ENCODE measurements at places on chromosomes 6 and 20.

GRCh38 chr20:46618316-46619100 lies 32.8 kb downstream of the SLC13A3 start:
- no peak for DNase-seq

DNA sequence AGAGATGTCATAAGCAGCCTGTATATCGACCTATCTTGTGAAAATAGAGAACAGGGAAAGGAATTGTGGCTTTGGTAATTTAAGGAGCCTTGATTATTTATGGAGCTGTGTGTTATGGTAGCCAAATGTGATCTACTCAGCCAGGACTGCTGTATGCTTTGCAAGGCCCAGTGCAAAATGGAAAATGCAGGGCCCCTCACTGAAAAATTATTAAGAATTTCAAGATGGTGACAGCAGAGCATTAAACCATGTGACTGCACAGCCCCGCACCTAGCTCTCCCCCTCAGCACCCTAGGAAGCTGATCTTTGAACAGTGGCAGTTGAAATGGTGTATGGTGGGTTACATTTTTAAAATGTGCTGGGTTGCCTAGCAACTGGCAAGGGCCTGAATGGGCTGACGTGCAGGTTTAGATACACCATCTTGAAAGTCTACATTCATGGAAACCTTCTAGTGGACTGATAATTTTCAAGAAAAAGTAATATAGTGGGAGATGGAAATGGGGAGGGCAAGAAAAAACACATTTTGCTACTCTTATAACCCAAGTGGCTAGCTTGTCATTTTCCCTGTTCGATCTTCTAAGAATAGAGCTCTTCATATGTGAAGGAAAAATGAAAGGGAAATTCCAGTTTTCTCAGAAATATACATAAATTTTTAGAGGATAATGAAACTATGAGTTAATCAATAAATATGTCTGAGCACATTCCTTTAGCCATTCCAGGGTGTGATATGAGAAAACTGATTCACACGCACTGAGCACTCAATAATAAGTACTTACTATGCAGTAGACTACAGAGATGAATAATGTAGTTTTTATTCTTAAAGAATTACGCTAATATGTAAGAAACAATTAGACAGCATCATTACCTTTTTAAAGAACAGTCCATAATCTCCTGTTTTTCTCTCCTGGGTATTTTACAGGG lies 208.0 kb downstream of the ARHGAP18 start:
- no peak for DNase-seq

GRCh38 chr20:11716239-11716944 lies 201.3 kb upstream of the BTBD3 start:
- DNase-seq: no peak

DNA sequence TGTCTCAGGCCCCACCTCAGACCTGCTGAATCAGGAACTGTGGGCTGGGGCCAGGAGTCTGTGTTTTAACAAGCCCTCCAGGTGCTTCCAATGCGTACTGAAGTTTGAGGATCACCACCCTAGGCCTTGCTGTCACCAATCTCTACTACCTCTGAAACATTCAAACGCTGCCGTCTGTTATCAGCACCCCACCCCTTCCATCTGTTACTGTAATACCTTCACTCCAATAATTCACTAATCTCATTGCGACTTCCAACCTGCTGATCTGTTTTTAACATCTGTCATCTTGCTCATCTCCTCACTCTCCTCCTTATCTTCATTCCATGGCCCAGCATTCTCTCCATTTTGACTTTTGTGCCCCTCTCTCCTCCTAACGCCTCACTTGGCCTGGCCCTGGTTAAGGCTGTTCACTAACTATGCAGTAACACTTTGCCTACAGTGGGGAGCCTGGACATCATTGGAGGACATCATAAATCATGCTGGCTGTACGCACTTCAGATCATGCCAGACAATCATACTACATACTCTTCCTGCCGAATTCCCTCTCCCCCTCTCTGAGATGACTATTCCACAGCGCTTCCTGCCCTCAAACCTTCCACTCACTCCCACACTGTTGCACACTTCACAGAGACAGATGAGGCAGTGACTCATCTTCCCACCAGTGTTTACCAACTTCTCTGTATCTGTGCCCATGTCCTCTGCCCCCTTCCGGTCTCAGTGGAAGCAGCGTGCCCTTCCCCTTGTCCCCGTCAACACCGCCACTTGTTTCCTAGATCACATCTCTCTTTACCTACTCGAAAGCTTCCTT lies 3.0 kb upstream of the GUCA1B start:
- no peak for DNase-seq

GRCh38 chr6:38973178-38974057 lies 75.2 kb upstream of the GLP1R start:
- DNase-seq: no peak

DNA sequence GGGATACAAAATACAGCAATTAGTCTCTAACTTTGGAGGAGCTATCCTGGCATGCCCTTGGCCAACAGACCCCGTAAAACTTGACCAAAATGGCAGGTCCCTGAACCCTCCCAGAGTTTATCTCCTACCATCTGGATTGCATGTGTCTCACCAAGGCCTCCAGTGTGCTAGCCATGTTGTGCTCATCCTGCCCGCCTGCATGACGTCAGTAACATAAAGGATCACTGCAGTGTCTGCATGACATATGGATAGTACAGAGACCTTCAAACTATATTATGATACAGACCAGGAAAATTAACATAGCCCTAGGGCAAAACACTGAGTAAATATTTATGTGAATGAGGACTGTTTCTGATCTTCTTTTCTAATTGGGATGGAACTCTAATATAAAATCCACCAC lies 25.3 kb downstream of the CPXM1 start:
- DNase-seq: no peak

GRCh38 chr20:40868551-40869217 lies 159.9 kb upstream of the TOP1 start:
- no peak for DNase-seq

GRCh38 chr6:35757456-35758123 lies 18.8 kb upstream of the CLPSL2 start:
- no peak for DNase-seq

DNA sequence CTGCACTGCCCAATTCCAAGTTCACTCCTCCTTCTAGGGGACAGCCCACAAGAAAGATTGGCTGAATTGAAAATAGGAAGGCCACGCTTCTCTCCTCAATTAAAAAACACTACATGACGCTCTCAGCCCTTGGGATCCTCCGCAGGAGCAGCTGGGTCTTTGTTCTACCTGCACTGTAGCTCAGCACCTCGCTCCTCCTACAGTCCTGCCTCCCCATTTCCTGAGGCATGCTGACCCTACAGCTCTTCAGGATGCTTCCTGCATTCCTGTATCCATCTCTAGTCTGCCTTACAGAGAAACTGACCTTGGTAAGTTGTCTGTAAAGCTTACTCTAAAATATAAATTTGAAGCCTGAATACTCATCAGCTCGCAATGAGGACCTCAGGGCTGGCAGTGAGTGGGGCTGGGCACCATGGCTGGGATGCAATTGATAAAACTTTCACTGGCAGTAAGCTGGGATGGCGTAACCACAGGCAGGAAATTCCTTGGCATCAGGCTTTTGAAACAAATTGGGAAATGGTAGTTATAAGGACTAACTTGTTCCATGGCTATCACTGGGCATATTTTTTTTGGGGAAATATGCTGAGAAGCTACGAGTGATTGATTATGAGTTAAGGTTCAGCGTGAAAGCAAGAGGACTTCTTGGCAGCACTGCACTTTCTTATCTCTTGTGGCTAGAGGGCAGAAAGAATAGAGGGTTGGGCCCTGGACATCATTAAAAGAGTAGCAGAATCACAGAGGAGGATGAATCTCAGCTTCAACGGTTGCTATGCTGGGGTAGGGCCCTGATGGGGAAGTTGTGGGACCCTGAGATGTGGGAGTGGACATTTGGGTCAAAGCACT lies 11.7 kb upstream of the SIRPB1 start:
- no peak for DNase-seq

DNA sequence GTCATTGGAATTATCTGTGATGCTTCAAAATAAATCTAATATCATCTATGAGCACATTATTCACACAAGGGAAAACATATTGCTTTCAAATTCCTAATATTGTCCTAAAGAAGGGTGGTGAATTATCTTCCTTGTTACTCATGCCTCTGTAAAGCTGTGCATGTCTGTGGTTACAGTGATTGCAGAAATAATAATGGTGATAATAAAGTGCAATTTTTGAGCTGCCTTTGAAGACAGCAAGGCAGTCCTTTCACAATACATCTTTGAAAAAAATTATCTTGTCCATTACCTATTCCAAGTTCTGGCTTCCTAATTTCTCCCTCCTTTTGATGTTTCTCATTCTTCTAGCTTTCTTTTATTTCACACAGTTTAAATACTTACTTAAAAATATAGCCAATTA lies 442.1 kb upstream of the EYS start:
- DNase-seq: no peak

DNA sequence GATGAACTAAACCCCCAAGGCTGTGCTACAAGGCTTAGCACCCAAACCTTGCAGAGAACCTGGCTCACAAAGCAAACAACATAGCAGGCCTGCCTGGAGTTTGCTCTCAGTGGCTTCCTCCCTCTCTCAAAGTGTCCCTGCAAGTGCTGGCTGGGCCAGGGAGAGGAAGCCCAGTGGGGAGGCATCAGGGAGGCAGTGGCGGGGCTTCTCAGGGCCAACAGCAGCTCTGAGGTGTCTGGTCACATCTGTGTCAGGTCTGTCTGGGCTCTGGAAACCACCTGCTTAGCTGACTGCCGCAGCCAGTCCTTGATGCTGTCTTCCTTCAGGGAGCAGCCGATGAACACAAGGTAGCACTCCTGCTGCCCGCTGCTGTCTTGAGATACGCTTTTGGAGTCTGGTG lies 16.7 kb upstream of the SLC4A11 start:
- no peak for DNase-seq

DNA sequence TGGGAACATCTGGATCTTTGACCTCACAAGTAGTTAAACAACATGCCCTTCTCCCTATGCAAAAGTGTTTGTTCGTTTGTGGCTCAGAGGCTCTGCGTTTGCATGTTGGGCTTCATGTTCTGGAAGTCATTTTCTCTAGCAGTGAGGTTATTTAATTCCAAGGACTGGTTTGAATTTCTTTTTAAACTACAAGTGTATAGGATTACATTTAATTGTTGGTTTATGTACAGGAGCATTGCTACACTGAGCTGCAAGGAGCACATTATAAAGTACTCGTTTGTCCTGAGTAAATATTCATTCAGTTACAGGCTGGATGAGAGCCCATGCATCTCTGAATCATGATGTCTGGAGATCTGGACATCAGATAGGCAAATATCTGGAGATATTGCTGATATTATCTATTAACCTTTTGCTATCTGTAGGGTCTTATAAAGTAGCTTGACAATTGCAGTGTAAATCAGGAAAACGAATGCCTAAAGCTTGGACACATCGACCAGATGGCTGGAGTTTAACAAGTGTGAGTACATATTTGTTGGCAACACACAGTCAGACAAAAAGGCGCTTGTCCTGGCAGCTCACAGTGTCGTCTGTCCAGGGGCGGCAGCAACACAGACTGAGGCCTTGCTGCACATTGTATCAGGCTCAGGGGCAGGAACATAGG lies 84.6 kb downstream of the PDE7B start:
- DNase-seq: peak; percentile 40

DNA sequence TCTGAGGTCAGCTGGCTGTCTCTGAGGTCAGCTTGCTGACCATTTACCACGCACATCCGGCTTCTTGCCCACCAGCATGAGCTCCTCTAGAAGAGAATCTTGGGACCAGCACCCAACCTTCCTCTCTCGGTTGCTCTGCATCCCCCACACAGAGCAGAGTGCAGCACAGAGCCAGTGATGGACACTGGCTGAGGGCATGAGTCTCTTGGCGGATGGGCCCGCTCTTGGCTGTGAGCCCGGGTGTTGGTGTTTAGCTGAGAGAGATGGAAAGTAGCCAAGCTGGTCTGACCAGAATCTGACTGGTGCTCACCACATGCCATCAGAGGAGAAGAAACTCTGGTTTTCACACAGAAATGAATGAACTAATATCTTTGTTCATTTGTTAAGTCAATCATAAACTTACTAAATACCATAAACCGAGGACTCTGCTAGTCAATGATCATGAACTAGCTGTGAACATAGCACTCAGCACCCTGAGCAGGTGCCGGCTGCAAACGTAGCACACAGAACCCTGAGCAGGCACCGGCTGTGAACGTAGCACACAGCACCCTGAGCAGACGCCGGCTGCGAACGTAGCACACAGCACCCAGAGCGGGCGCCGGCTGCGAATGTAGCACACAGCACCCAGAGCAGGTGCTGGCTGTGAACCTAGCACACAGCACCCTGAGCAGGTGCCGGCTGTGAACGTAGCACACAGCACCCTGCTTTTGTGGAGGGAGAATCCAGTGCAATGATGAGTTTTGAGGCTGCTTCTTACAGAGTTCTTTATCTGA lies 10.4 kb upstream of the THBS2 start:
- DNase-seq: no peak

- no peak for DNase-seq
These were observed 157.6 kb upstream of the INSM1 start for GRCh38 chr20:20210327-20210726.

DNA sequence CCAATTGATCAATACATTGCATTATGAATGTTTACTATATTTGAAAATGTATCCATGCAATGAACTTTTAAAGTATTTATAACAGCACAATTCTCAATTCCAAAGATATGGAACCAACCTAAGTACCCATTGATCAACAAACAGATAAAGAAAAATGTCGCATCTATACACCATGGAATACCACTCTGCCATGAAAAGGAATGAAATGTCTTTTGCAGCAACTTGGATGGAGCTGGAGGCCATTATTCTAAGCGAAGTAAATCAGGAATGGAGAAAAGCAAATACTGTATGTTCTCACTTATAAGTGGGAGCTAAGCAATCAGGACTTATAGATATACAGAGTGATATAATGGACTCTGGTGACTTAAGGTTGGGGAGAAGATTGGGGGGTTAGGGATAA lies 22.9 kb downstream of the SRPK1 start:
- no peak for DNase-seq

DNA sequence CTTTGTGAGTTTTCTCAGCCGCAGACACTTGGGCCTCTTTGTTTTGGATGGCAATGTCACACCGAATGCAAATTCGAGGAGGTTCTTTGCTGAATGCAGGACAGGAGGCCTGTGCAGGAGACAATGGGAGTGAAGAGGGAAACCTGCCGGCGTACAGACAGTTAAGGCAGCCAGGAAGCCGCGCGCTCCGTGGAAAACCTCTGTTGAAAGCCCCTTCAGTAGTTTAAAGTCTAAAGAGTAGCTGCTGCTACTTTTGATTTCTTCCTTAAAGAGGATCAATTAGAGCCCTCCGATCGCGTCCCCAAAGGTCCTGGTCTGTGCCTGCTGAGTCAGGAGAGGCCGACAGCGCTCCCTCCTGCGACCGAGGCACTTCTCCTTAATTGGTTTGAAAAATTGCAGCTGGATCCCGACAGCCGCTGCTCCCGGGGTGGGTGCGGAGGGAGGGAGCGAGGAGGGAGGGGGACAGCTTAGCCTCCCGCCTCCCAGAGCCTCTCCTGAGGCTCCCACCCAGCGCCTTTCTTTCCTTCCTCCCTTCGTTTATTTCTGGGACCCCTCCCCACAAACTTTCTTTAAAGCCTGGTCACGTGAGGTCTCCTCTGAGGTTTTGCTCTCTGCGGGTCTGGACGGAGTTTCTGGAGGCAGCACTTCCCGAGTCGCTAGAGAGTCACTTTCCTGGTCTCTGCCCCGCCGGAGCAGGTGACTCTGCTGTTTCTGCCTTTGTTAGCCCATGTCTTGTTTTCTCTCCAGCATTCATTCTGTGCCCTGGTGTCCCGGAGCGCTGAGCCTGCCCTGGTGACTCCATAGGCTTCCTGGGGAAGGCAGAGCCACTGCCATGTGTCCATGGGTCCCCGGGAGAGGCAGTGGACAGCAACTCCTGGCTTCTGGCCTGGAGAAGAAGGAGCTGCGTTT lies 22.3 kb upstream of the RPP40 start:
- no peak for DNase-seq

All from cerebellar nuclear complex (tissue), 1 donor.